ENCODE measurements at places on chromosomes 11 and 22.

DNA sequence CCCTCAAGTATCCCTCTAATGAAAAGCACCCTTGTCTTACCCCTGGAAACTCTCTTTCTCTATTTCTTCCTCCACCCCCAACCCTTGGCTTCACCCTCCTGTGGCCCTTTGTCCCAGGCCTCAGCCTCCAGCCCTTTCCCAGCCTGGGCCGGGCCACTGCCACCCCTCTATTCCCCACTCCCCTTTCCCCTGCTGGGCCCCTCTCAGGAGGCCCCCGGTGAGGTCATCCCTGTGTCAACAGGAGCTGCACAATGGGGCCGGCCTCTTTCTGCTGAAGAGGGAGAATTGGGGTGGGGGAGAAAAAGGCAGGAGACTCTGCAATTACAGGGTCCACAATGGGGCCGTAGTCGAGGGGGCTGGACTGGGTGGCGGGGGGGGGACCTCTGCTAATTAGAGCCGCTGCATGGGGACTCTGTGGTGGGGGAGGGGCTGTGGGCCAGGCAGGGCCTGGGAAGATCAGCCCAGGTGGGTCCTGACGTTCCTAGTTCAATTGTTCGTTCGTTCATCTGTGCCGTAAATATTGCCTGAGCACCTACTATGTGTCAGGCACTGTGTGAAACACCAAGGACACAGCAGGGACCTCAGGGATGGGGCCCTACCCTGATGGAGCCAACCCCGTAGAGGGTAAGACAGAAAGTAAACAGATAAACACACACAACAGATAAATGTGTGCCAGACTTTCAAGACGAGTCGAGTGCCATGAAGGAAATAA lies 18.5 kb upstream of the MPPED1 start:
- DNase-seq, result no peak

DNA sequence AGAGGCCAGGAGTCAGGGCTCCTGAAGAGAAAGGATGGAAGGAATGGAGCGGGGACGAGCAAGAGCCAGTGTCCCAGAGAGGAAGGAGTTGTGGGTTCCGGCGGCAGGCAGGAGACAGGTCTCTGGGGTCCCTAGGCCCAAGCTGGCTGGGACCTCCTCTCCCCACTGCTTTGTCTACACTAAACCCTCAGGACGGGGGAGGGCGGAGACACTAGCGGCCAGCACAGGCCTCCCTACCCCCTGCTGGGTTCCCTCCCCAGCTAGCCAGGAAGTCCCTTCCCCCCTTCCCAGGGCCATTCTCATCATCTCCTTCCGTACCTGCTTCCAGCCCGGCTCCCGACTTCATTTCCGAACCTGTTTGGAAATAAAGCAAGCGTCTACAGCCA lies 79.5 kb downstream of the ST3GAL4 start:
- no peak for DNase-seq

DNA sequence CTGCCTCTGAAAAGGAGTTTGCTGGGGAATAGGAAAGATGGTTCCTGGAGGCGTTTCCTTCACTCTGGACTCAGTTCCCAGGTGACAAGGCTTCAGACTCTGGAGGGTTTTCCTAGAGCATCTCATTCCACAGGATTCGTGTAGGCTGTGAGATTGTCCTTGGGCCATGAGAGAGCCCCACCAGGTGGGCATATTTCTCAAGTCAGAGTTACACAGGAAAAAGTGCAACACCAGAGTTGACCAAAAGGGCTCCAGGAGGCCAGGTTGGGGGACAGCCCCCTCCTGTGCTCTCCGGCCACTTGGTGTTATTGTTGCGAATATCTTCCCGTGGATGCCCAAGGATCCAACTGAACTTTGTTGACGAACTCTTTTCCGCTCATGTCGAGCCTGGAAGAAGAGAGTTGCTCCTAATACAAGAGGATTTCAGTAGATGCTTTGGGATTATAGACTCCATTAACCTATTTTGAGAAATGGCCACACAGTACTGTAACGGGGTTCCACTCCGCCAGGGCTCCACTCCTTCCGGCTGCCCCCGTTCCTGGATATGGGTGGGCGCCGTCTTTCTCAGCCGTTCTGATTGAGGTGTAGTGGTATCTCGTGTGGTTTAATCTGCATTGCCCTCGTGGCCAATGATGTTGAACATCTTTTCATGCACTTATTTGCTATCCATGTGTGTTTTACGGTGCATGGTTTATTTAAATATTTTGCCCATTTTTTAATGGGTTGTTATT lies 580.3 kb downstream of the BRD1 start:
- DNase-seq, result no peak

DNA sequence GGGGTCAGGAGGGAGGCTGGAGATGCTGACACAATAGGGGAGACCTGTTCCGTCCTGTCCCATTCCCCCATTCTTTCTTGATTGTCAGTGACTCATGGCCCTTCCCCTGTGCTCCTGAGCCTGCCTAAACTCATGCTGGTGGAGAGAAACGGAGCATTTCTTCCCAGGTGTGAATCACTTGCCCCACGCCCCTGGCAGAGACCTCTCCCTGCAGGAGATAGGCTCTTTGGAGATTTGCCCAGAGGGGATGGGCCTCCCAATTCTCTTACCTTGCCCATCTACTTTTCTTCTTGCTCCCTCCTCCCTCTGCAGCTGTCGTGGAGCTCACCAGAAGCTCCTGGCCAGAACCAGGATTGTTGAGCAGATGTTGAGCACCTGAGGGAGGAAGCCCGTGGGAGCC lies 121.9 kb upstream of the OR9Q1 start:
- DNase-seq, result no peak

GRCh38 chr11:16169541-16169940 lies 186.8 kb downstream of the SOX6 start:
- no peak for DNase-seq

DNA sequence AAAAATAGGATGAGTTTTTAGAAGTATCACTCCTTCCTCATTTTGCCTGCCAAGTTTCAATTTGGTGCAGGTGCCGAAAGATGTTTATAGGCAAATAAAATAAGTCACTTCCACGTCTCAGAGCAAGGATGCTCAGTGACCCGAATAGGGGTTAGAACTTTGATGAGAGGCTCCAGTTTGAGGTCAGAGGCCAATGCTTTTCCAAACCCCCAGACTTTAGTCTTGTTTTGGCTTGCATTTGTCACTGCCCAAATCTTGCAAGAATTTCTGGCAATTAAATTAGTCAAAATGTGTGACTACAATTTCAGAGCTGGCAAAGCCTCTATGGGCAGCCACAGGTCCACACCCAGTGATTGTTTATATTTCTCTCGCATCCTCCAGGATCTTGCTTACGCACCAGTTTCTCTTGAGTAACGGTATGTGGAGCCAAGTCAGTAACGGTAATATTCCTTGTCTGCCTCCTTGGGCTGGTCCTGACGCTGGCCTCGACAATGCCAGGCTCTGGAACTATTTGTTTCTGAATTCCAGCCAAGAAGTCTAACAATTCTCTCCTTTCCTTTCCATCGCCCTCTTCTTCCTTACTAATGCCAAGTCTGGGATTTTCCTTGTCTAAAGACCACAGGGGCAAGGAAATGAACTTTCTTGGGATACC lies 9.9 kb upstream of the NUP160 start:
- DNase-seq, result no peak

DNA sequence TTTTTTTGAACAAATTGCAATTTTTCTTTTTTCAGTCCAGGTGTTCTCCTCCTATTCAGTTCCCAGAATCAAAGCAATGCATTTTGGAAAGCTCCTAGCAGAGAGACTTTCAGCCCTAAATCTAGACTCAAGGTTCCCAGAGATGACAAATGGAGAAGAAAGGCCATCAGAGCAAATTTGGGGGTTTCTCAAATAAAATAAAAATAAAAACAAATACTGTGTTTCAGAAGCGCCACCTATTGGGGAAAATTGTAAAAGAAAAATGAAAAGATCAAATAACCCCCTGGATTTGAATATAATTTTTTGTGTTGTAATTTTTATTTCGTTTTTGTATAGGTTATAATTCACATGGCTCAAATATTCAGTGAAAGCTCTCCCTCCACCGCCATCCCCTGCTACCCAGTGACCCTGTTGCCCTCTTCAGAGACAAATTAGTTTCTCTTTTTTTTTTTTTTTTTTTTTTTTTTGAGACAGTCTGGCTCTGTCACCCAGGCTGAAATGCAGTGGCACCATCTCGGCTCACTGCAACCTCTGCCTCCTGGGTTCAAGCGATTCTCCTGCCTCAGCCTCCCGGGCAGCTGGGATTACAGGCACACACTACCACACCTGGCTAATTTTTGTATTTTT lies 6.2 kb upstream of the UBE4A start:
- DNase-seq, result no peak

DNA sequence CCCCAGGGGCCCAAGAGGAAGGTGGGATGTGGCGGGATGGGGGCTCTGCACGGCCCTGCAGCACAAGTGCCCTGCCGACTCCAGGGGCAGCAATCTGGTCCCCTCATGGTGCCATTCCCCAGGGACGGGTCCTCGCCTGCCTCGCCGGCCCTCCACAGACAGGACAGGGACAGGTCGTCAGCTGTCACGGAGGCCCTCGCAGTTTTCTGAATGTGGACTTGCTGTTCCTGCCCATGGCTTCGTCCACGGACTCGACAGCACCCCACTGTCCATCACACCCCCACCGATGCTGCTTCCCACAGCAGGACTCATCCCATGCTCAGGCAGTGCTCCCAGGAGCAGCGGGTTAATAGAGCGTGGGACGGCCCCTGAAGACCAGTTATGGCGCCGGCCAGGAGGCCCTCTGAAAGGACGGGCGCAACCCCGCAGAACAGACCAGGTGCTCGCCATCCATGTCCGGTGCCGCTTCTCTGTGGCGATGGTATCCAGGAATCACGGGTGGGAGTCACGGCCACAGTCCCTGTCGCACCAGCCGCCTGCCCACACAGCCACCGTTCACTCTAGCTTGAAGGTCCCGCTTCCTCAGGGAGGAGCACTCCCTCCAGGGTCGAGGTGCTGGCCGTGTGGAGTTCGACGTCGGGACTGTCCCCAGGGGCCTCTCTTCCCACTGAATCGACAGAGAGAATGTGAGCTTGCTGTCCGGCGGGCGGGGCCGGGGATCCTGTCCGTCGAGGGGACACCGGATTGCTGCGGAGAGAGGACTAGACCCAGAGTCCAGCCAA lies 18.5 kb upstream of the MUC2 start:
- DNase-seq, result no peak

- DNase-seq, result no peak
Measured at GRCh38 chr22:37122598-37123180, 13.2 kb upstream of the TMPRSS6 start.

GRCh38 chr11:65187971-65188461 lies 6.3 kb downstream of the CAPN1 start:
- no peak for DNase-seq

DNA sequence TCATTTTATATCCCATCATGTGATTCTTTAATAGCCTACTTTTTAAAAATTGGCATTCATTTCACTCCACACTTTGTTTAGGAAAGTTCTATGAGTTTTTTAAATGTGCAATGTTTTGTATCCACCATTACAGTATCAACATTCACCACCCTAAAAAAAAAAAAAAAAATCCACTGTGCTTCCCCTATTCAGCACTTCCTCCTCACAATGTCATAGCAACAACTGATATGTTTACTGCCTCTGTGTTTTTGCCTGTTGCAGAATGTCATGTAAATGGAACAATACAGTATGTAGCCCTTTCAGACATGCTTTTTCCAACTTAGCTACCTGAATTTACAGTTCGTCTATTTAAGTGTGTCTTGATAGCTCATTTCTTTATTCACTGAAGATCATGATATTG lies 754.2 kb downstream of the FAM181B start:
- no peak for DNase-seq

DNA sequence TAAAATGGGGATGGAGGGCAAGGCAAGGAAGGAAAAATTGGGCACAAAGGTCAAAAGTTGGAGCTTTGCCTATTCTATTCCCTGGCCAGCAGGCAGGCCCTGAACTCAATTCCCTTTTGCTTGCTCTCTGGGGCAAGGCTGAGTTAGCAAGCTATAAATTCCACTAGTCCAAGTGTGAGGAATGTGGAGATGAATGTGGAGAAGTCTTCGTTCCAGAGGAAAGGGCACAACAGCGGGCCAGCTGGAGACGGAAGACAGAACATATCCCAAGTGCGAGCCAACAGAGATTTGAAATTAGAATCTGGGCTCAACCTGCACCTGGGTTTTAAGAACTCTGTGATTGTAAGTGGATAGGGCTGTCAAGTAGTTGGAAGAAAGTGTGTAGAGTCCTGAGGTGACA lies 29.5 kb upstream of the FZD4 start:
- DNase-seq, result no peak

DNA sequence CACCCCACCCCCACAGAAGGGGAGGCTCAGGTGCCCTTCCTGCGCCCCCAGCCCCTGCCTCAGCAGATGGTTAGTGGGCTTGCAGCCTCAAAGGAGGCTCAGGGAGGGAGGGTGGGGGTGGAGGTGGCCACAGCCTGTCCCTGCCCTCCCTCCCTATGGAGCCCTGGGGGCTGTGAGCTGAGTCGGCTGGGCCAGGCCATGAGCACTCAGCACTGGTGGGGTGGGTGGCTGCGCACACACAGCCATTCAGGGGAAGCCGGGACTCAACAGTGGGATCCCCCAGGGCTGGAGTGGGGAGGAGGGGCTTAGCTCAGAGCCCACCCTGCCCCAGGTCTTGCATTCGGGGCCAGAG lies 50.2 kb downstream of the FLRT1 start:
- no peak for DNase-seq

- DNase-seq, result no peak
Measured at GRCh38 chr11:85132851-85133585, 494.1 kb downstream of the DLG2 start.

GRCh38 chr22:44442186-44442815 lies 55.7 kb downstream of the RTL6 start:
- no peak for DNase-seq

- DNase-seq, result peak; percentile 43
Measured at GRCh38 chr22:45284705-45285262, at the start of gene UPK3A. UPK3A (plus strand) TSS chr22:45284949; CDS start chr22:45285014, 65 bp downstream.

GRCh38 chr22:23789638-23790037 lies 2.9 kb downstream of the SMARCB1 start:
- no peak for DNase-seq

- DNase-seq, result no peak
Measured at GRCh38 chr11:59818572-59818971, 8.0 kb upstream of the MRPL16 start.

DNA sequence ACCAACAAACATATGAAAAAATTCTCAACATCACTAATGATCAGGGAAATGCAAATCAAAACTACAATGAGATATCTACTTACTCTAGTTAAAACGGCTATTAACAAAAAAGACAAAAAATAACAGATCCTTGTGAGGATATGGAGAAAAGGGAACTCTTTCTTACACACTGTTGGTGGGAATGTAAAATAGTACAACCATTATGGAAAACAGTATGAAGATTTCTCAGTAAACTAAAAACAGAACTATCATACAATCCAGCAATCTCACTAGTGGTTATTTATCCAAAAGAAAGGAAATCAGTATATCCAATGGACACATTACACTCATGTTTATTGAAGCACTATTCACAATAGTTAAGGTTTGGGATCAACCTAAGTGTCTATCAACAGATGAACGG lies 3.9 kb downstream of the HBE1 start:
- DNase-seq, result no peak

GRCh38 chr22:47334601-47335000 lies 572.2 kb downstream of the TBC1D22A start:
- no peak for DNase-seq

All from frontal cortex (tissue), 4 donors.